ENCODE measurements at places on chromosomes 4 and X. TPM values are rescaled to one million over a fixed set of nuclear protein-coding genes. Genes with fewer than 3 reads are reported as not detected.

NLGN4X gene
- not detected for total RNA-seq

ATP2B3 gene
- total RNA-seq = not detected

SCML1 gene
- 0.80 TPM for total RNA-seq

ACSL4 gene
- total RNA-seq = 56.1 TPM

MFSD8 gene
- total RNA-seq = 19.4 TPM

SSX2 gene
- total RNA-seq = not detected

RAB9B gene
- total RNA-seq = 1.3 TPM

OTC gene
- total RNA-seq = not detected

CT45A6 gene
- not detected for total RNA-seq

ESX1 gene
- not detected for total RNA-seq

ZCCHC18 gene
- 2.0 TPM for total RNA-seq

PCDH19 gene
- not detected for total RNA-seq

NMU gene
- total RNA-seq = 0.53 TPM

SMPX gene
- total RNA-seq = not detected

MCF2 gene
- 0.34 TPM for total RNA-seq

STPG2 gene
- 0.19 TPM for total RNA-seq
